NCI-H1436 (cell line): ENCODE measurements at places on chromosomes 5 and 9.
A peak's percentile ranks its signal among the peaks of the same experiment; 100 is the strongest.

GRCh38 chr9:117247266-117247665 lies 167.6 kb downstream of the ASTN2 start:
- peak; percentile 10 for DNase-seq

GRCh38 chr5:72940082-72940481 lies 15.8 kb upstream of the FCHO2 start:
- no peak for DNase-seq

DNA sequence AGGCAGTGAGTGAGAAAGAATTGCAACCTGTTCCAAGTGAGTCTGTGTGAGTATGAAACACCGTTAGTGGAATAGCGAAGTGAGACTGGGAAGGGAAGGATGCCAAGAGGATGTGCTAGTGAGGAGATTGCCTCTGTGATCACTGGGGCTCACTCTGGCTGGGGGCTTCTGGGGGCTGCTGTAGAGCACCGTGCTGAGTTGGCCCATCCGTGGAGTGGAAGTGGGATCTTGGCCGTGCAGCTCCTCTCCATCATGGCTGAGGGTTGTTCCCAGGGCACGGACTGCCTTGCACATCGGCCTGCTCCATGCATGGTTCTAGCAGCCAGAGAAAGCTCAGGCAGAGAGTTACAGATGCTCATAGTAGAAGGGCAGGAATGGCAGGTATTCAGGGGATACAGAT lies 236.1 kb downstream of the AGTPBP1 start:
- DNase-seq: no peak

DNA sequence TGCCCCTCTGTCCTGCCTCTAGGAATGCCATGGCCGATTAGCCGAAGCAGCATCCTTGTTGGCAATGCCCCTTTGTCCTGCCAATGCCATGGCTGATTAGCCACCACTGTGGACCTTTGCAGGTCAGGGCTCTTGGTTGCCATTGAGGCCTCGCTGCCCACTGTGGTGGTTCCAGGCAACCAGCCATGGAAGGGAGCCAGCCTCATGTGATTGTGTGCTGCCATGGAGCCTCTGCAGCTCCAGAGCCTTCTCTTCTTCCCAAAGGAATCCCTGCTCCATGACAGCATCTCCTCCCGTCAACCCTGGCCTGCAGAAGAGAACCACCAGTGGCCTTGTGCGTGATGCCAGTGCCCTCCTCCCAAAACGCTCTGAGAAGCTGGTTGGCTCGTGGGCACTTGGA lies 187.0 kb downstream of the CACNA1B start:
- no peak for DNase-seq

GRCh38 chr5:164376843-164377242 lies 871.4 kb downstream of the MAT2B start:
- DNase-seq: no peak

DNA sequence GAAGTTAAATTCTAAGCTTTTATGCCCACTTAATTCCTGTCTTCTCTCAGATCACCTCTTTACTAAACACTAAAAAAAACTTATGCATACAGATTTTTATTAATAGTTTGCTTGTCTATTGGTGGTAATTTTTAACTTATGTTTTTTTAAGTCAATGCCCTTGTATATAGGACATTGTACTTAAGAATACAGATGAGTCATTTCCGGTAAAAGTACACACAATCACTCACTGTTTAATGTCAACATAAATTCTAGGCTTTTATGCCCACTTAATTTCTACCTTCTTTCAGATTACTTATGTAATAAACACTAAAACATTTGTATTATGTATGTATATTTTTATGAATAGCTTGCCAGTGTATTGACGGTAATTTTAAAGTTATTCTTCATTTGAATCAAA lies 872.8 kb upstream of the CDH9 start:
- DNase-seq: no peak

GRCh38 chr5:136840601-136841000 lies 475.3 kb upstream of the TRPC7 start:
- no peak for DNase-seq

DNA sequence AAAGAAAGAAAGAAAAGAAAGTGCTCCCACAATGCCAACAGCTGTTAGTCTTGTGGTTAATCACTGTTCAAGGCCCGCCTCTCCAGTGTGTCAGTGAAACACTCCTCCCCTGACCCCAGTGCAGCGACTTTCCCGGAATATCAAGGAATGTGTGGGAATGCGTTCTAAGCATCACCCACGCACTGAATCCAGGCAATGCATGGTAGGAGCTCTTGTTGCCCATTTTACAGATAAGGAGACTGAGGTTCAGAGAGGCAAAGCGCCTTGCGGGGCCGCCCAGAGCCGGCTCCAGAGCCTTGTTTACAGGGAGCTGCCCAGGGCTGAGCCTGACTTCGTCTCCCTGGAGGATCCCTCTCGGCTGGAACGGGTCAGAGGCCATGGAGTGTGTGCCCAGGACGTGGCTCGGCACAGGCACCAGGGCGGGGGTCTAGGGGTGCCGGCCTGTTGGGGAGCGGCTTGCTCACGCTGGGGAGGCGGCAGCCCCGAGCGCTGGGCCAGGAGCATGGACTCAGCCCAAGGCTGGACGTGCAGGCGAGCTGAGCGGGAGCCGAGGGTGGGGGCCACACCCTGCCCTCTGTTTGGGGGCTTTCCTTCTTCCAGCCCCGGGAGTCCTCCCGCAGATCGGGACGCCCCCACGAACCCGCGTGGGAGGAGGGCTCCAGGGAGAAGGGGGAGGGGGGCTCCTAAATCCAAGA lies 823 bp downstream of the ST6GALNAC6 start:
- DNase-seq: no peak

DNA sequence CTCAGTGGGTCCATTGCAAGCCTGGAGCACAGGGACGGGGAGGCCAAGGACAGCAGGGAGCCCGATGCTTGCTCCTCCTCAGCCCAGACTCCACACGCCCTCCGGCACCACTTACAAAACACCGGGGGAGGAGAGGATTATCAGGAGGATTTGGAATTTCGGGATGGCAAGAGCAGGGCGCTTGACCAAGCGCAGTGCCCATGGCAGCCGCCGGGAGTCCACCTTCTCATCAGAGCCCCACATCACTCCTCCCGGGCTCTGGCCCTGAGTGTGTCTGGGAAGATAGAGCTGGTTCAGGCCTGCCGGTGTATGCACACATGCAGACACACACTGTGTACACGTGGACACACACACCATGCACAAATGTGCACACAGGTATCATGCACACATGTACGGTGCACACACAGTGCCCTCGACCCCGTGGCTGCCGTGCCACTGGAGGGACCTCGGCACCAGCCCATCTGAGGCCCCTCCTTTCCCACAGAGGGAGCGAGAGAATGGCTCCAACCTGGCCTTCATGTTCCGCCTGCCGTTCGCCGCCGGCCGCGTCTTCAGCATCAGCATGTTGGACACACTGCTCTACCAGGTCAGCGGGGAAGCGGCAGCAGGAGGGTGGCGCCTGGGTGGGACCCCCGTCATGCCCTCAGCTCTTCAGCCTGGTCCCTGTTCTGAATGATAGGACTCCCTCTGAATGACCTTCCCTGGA lies 81.7 kb downstream of the KCNT1 start:
- no peak for DNase-seq

GRCh38 chr9:121299467-121300282 lies 31.7 kb downstream of the GSN start:
- DNase-seq: no peak
